Ammon's horn (tissue), 1 donor: ENCODE measurements at places on chromosomes 13 and 19.
A peak's percentile ranks its signal among the peaks of the same experiment; 100 is the strongest.

- DNase-seq, result no peak
Observed at GRCh38 chr19:34588249-34588648, 88.7 kb downstream of the SCGB2B2 start.

DNA sequence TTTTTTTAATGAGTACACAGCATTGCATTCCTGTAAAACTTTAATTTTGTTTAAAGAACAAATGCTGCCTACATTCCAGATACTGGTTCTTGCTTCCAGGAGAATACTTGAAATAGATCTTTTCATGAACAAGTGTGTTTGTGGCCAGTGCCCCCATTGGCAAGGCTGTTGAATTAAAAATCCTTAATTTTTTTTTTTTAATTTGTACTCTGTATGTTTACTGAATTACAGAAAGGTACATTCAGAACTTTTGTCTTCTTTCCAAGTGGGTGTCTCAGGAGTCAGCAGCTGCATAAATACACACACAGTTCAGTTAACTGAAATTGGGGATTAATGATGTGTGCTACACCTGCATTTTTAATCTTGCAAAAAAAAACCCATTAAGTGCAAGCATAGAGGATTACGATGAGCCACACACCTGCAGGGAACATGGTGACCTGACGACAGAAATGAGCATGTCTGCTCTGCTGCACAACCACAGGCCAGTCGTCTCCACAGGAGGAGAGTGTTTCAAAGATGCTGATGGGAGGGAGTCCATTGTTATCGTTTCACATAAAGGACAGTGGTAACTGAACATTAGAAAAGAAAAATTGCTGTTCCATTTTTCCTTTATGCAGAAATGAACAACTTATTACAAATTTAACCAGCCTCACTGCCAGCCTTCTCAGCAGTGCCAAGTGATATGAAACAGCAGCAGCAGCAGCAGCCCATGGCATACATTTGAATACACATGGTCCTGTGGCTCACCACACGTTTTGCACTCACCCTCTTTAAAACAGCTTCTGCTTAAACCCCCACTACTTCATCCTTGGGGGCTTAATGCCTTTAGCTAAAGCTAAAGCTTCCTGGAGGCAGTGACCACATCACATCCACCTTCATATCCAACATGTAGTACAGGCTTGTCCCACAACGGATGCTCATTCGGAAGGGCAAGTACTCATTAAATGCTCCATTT, 72.3 kb upstream of the RFC3 start:
- no peak for DNase-seq

- no peak for DNase-seq
Observed at GRCh38 chr13:56201834-56202233, 938.9 kb upstream of the PRR20A start.

GRCh38 chr13:77565635-77566034, 30.1 kb downstream of the SCEL start:
- peak; percentile 62 for DNase-seq

GRCh38 chr13:22855926-22856325, 324.9 kb upstream of the SGCG start:
- DNase-seq, result no peak

DNA sequence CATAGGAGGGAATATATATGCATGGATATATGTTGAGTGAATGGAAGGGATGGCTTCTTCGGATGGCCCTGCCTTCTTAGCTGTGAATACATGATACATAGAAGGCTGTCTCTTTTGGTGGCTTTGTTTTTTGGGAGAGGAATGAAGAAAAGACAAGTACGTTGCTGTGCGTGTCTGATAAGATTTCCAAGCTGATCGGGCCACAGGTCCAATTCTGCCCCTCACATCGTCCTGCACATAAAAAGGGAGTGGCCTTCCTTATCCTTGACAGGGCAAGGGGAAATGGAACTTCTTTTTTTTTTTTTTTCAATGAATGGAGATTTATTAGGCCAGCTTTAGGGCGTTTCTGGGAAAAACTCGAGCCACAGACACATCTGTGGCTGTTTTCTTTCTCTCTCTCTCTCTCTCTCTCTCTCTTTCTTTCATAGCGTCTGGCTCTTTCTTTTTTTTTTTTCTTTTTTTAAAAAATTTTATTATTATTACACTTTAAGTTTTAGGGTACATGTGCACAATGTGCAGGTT, 103.8 kb upstream of the SPATA13 start:
- DNase-seq, result no peak

GRCh38 chr13:30504081-30504480, 38.3 kb upstream of the HMGB1 start:
- DNase-seq, result no peak

- no peak for DNase-seq
Observed at GRCh38 chr13:91986761-91987483, 588.5 kb downstream of the GPC5 start.

DNA sequence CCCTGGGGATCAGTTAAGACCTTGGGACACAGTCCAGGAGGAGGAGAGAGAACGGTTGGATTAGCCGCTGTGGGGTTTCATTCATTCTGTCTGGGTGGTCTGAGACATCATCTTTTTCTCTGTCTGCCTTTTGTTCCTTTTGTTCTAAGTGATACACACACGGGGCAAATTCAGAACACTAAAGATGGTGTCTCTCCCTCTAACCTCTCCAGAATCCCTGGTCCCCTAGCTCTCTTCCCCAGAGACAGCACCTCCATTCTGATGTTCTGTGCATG, 5.0 kb downstream of the BICRA start:
- DNase-seq, result no peak

- DNase-seq, result no peak
Observed at GRCh38 chr13:92158346-92158745, 759.9 kb downstream of the GPC5 start.

GRCh38 chr19:9641810-9642209, 20.8 kb upstream of the ZNF561 start:
- no peak for DNase-seq

DNA sequence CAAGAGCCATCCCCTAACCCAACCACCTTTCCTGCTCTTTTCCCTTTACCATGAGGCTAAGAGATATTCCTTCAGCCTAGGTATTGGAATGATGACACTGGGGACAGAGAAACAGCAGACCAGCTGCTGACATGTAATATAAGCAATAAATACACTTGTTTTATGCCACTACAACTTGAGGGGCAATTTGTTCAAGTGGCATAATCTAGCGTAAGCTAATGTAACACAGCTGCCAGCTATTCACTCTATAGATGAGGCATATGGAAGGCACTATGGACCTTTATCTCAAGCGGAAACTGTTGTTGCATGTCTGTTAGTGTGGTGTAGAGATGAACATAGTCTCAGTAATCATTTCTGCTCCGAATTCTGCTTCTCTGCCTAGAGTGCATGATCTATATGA, 111.1 kb downstream of the STARD13 start:
- no peak for DNase-seq

GRCh38 chr13:99153219-99153618, 47.4 kb upstream of the UBAC2 start:
- no peak for DNase-seq

DNA sequence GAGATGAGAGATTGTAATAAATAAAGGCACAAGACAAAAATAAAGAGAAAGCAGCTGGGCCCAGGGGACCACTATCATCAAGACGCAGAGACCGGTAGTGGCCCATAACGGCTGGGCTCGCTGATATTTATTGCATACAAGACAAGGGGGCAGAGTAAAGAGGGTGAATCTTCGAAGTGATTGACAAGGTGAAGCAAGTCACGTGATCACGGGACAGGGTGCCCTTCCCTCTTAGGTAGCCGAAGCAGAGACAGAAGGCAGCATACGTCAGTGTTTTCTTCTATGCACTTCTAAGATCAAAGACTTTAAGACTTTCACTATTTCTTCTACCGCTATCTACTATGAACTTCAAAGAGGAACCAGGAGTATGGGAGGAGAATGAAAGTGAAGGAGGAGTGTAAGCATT, 4.6 kb upstream of the PRKCG start:
- no peak for DNase-seq

GRCh38 chr13:72536714-72537394, 190.6 kb downstream of the MZT1 start:
- DNase-seq, result peak; percentile 19

GRCh38 chr13:77207943-77208342, 119.0 kb downstream of the MYCBP2 start:
- DNase-seq, result no peak

GRCh38 chr13:66655847-66656454, 574.2 kb downstream of the PCDH9 start:
- no peak for DNase-seq

DNA sequence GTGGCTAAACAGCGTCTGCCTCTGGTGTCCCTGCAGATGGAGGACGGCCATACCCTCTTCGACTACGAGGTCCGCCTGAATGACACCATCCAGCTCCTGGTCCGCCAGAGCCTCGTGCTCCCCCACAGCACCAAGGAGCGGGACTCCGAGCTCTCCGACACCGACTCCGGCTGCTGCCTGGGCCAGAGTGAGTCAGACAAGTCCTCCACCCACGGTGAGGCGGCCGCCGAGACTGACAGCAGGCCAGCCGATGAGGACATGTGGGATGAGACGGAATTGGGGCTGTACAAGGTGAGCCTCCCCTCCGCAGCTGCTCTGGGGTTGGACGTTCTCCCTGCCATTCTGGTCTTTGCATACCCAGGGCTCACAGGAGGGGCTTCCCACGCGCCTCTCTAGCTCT, 19.9 kb downstream of the UHRF1 start:
- DNase-seq, result no peak

- DNase-seq, result no peak
Observed at GRCh38 chr13:33144358-33144784, 128.1 kb downstream of the KL start.

DNA sequence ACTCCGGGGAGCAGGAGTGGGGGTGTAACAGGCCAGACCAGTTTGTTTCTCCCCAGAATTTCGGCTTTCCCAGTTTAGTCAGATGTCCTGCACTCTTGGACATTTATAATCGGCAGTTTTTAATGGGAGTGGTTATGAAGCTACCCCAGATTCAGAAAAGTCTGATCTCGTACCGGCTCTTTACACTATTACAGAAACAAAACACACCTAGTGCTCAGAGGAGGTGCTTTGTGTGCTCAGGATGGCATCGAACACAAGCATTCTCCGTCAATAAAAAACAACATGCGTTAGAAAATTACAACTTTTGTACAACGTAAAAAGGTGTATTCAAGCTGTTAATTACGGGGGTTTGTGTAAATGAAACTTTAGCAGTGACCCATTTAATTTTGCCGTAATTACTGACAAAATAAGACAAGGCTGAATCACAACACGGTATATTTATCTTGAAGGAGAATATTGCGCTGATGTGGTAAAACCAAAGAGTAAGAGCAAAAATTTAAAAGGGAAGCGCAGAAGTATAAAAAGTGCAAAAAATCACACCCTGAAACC, 6.6 kb upstream of the SOX1 start:
- no peak for DNase-seq

DNA sequence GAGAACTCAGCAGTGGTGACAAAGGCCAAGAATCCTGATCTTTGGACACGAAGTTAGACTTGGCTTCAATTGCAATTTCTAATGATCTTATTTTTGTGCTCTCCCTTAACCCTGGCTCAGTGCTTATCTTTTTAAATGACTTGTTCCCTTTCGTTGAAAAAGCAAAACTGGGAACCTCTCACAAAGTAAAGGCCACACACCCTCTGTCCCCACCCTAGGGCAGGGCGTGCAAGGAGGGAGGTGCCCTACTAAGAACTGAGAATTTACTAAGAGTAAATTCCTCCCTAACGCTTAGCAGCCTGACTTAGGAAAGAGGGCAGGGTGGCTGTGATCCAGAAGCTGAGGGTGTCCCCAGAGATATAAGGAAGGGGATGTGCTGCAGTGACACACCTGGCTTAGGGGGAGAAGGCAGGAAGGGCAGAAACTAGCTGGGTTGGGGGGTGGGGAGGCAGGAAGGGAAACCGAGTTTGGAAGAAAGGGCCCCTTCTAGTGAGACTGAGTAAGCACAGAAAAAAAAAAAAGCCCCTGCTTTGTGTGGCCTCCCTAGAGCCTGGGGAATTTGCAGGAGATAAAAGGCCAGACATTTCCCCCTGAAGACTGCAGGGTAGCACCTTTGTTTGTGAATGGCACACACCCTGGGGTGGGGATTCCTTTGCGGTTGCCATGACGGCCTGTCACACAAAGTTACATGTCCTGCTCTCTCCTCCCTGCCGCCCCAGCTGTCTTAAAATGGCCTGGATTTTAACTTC, 435.1 kb downstream of the EFNB2 start:
- no peak for DNase-seq

GRCh38 chr13:104426435-104426834, 1360.2 kb upstream of the SLC10A2 start:
- DNase-seq, result no peak

DNA sequence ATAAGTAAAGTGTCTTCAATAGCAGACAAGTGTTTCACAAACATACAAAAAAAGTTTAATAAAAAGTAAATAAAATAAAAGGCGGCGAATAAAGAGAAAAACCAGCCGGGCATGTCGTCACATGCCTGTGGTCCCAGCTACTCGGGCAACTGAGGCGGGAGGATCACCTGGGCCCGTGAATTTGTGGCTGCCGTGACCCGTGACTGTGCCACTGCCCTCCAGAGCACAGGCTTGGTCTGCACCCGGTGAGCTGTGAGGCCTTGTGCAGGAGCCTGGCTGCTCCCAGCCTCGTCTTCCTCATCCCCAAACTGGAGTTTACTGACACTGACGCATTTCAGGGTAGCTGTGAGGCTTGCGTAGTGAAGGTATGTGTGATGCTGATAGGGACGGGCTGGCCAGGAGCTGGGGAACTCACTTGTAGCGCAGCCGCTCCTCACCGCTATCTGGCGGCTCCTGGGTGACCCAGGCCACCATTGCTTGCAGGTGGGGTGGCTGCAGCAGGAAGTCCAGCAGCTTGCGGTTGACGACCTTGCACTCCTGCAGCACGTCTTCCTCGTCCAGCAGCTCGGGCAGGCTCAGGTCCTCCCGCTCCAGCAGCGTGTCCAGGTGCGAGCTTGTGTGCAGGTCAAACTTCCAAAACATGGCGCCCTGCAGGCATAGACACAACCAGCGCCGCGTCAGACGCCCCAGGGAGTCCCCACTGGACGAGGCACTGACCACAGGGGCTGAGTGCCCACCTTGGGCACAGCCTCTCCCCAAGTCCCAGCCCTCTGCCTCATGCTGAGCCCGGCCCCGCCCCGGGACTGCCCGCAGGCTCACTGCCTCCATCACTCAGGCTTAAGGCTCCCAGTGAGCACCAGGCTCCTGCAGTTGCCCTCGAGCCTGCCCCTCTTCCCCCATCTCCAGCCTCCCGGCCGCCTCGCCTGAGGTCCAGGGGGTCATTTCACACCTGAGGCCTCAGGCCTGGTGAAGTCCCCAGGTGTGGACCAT, 12.1 kb downstream of the PPP6R1 start:
- no peak for DNase-seq

GRCh38 chr13:75744127-75744526, 108.0 kb downstream of the LMO7 start:
- no peak for DNase-seq

GRCh38 chr19:44947041-44947581, 1.3 kb downstream of the APOC2 start:
- DNase-seq, result no peak
